ENCODE measurements at places on chromosomes 5 and 9.

DNA sequence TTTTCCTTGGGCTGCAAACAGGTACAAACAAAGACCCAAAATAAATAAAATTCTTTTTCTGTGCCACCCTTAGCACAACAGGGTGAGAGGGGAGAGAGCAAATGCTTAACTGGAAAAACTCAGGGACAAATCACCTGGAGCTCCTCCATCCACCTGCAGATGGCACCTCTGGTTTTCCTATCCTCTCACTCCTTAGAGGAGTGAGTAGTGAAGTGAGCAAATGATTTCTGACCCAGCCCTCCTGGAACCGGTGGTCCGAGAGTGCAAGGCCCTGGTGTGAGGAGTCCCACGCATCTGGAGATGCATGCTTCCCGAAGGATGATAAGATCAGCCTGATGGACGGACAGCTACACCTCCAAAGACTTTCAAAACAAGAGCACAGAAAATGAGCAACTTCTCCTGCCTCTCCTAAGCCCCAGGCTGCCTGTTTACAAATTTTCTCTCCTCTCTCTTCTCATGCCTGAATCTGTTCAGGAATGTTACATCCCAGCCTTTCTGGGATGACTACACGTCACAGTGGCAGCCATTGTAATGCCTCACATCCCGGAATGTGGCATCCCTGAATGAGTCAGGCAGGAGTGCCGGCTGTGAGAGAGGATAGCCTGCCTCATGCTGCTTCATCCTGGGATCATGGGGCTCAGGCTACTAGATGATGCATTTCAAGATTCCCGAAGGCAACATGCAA, 86.4 kb downstream of the ADRB2 start:
- DNase-seq, result no peak

GRCh38 chr5:2262620-2263019, 379.9 kb upstream of the IRX4 start:
- no peak for DNase-seq

DNA sequence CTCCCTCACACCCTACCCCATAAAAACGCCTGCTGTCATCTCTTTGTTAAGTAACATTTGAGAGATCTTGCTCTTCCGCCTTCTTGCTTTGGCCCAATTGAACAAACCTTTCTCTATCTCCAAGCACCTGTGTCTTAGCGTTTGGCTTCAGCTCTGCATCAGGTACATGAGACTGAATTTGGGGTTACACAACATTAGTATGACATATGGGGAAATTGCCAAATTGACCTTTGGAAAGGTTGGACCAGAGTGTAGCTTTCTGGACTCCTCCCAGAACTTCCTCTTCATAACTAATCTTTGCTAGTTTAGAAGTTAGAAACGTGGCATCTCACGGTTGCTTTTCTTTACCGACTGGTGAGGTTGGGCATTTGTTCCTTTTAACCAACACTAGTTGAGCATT, 3.5 kb upstream of the EXOSC3 start:
- no peak for DNase-seq

GRCh38 chr9:116891424-116891823, 204.3 kb downstream of the TRIM32 start:
- no peak for DNase-seq

GRCh38 chr9:113973963-113974413, 97.9 kb downstream of the ZNF618 start:
- DNase-seq, result no peak

DNA sequence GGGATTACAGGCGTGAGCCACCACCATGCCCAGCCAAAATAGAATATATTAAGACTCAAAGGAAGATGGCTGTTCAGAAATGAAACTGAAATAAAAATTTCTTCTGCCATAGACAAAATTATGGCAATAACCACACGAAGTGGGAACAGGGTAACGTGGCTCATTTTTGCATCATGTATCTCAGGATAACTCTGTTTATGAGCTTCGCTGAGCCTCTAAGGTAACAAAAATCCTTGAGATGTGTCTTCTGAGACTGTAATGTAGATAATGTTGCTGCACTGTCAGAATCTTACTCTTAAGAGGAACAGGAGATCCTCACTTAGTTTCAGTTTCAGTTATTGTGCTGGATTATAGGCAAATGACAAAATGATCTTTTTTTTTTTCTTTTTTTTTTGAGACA, 153.8 kb downstream of the GOLPH3 start:
- no peak for DNase-seq

DNA sequence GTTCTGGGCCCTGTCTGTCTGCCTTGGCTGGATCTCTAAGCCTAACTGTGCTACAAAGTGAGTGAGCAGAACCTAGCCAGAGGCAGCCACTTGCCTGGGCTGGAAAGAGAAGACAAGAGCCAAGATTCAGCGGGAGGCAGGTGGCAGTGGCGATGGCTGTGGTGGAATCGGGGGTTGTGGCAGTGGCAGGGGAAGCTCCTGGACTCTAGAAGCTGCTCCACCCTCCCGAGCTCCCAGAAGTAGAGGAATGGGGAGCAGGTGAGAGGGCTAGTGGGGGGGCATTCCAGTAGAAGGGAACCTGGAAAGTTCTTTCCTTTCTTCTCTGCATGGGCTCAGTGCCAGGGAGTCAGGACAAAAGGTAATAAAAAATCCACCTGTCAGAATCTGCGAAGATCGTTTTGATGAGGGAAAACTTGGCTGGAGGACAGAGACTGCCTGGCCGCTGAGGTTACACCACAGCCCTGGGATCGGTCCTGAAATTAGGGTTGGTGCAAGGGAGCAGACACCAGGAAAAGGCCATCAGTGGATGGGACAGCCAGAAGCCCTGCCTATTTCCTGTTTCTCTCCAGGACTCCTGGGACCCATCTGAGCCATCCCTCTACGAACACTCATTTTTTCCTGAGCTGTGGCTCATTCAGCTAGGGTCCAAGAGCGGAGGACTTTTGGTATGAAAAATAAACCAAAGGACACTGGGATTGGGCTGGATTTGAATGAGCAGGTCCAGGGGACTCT, 1.6 kb downstream of the CRAT start:
- DNase-seq, result no peak

- no peak for DNase-seq
Measured at GRCh38 chr5:132239776-132240175, 12.1 kb upstream of the P4HA2 start.

DNA sequence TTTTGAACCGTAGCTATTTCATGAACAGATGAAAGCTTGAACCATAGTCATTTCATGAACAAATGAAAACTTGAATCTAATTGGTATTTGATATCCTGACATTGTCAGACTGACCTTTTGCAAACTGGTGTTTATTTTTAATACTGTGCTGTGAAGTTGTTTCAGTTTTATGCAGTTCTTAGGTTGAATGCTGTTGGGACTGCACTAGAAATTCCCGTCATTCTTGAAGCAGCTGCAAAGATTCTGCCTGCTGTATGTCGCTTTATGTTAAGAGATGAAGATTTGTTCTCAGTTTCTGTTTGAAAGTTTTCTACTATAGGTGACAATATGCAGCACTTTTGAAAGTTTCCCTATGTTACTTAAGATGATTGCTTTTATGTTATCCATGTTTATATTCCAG, 22.5 kb upstream of the FAM120AOS start:
- DNase-seq, result no peak

DNA sequence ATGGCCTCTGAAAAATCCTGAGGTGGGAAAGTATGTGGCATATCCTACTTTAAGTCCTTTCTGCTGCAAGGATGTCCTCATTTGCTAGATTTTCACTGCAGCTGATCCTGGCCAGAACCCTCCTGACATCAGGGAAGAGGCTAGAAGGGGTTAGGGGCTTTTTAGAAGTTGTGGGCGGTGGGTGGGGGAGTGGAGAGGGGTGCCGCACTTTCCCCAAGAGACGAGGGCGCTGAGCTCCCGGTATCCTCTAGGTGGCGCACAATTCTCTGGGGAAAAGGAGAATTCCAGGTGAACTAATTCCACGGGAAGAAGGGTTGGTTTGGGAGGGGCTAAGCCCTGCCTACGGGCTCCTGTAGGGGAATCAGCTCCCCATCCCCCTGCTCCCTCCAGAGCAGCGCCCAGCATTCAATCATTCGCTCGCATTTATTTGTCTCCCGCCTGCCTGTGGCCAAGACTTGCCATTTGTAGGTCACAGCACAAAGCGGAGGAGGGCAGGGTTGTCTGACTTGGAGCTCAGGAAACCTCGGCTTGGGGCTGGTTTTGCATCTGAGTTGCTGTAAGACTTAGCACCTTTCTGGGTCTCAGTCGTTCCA, 42.9 kb upstream of the HAND1 start:
- peak; percentile 6 for DNase-seq

DNA sequence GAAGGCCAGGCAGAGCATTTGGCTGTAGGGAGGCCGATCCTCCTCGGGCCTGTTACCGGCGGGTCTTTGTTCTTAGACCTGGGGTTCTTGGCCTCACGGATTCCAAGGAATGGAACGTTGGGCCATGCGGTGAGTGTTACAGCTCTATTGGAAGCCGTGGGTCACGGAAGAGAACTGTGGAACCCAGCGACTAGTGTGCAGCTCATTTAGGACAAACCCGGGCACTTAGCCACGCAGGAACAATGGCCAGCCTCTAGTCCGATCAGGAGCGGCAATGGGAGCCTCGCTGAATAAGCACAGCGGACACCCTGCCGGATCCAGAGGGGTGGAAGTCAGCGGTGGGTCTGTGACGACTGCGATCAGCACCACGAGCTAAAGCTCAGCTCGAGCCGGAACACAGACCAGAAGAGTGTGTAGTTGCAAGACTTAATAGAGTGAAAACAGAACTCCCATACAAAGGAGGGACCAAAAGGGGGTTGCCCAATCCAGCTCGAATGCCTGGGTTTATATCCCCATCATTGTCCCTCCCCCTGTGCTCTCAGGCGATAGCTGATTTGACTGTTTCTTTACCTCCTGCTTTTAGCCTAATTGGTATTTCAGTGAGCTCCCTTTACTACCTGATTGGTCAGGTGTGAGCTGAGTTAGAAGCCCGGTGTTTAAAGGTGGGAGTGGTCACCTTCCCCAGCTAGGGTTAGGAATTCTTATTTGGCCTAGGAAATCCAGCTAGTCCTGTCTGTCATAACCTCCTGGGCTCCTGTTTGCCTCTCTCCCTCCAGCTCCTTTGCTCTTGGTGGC, 53.7 kb upstream of the RPL26L1 start:
- DNase-seq, result no peak

GRCh38 chr5:36686881-36687280, 80.5 kb downstream of the SLC1A3 start:
- no peak for DNase-seq

GRCh38 chr5:10479154-10479721, 37.6 kb downstream of the ROPN1L start:
- no peak for DNase-seq

Data from activated naive CD4-positive, alpha-beta T cell treated with Interleukin-2 at 50 U/mL for 16 hours (primary cell).